ENCODE measurements at places on chromosomes 11 and 22.

GRCh38 chr22:17921871-17922821, 102.2 kb downstream of the MICAL3 start:
- peak; percentile 40 for DNase-seq

GRCh38 chr11:3381794-3382193, 2.8 kb upstream of the ZNF195 start:
- DNase-seq: no peak

DNA sequence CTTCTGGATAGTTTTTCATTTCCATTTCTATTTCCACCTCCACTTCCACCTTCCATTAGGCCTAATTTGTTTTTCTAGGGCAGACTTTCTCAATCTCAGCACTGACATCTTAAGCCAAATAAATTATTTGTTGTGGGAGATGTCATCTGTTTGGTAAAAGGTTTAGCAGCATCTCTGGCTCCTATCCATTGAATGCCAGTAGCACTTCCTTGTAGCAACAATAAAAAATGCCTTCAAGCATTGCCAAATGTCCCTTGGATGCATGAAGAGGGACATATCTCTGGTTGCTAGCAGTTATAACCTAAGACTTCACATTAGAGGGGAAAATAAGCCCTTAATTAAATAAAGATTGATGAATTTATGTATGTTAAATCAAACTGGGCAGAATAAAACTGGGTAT, 1.9 kb downstream of the OR52A5 start:
- DNase-seq: no peak

DNA sequence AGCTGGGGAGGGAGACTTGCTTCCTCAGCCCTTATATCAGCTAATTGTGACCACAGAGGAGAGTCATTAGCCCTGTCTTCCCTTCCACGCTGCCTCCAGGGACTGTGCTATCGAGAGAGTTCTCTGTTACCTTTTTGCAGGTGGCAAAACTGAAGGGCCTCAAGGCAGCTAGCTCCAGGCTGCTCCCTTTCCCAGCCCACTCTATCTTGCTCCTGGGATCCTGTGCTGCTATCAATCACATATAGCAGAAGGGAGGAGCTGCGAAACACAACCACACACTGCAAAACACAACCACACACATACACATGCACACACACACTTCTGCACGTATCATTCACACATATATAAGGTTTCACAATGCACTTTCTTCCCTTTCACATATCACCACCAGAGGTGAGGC, 205.3 kb upstream of the MTNR1B start:
- no peak for DNase-seq

GRCh38 chr11:46560300-46560991, 33.4 kb downstream of the AMBRA1 start:
- DNase-seq: no peak

DNA sequence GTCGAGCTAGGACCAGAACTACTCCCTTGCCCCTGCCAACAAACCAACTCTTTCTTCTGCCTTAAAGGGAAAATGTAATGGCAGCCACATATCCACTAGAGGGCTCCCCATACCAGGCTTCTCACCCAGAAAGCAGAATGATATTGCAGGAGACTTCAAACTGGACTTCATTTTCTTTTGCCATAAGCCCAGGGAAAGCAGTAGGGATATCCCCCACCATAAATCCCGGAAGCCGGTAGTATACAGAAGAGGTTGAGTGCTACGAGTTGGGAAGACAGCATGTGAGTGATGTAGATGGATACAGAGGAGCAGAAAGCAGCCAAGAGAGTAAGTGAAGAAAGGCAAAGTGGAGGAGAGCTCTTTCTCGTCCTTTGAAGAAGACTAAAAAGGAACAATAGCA, 12.1 kb downstream of the PLAAT5 start:
- peak; percentile 79 for DNase-seq

- DNase-seq: no peak
Measured at GRCh38 chr11:120306519-120307242, 18.4 kb upstream of the TLCD5 start.

GRCh38 chr11:123265951-123266350, 70.9 kb upstream of the CLMP start:
- DNase-seq: no peak

DNA sequence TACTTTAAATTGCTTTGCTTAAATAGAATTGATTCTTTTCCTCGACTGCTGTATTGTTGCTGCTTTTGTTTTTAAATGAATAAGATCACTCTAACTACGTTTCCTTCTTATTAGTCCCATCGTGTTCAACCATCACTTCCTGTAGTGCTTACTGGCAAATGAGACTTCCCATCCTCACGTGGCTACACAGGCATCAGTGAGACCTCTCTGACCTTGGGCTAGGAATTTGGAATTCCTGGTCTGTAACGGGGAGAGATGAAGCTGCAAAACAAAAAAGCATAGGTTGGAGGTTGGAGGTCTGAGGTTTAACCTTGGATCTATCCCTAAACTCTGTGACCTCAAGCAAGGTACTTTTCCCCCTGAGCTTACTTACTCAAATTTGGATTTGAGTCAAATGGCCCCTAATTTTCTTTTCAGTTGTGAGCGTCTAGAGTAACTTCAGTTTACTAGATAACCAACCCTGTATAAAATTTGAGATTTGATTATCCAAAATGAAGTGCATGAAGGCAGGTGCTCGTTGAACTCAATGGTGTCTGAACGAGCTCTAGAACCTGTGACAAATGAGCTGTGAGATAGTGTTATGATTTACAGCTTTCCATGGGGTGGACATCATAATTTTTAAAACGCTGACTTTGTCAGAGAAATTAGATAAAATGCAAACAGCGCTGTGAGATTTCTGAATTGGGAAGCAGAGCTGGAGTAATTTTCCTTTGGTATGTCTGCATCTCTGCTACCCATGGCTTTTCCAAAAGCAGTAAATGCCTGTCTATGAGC, 151.2 kb downstream of the DBX1 start:
- no peak for DNase-seq

GRCh38 chr11:36510594-36510942, 496 bp upstream of the TRAF6 start:
- DNase-seq: no peak

DNA sequence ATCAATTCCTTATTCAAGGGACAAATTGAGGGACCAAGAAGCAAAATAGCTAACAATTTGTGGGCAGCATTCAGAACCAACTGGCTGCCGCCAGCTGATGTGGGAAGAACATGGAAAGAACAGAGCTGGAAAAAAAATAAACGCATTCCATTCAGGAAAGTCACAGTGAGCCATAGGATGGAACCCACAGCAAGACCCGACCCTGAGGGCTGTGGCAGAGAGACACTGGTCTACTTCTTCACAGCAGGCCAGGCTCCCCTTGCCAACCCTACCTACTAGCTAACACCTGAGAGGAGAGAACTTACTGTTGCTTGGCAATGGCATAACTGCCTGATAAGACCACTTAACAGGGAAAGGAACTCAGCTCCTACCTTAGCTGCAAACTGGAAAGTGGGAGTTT, 123.5 kb upstream of the APOA1 start:
- no peak for DNase-seq

GRCh38 chr11:123521930-123522329, 91.9 kb downstream of the GRAMD1B start:
- DNase-seq: no peak

DNA sequence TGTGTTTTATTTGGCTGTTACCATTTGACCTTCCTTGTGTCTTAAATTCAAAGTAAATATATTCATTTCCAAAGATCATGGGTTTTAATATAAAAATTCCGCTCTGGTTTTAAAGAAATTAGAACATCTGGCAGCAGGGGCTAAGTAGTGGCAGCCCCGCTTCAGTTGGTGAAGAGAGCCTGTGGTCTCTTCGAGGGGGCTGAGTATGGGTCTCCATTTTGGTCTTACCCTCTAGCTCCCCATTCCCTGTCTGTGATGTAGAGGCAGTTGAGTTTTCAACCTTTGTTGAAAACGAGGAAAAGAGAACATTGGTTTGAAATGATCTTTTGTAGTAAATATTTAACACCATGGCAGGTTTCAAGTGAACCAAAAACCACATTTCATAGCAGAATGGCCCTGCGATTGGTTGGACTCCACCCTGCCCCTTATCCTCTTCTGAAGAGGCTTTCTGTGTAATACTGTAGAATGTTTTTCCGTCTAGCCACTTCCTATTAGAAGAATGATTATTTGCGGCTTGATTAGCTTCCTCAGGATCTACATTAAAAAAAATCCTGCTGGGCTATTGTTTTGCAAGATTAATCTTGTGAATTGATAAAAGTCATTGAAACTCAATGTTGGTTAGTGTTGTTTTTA, 17.7 kb downstream of the APLP2 start:
- no peak for DNase-seq

- no peak for DNase-seq
Measured at GRCh38 chr11:10925149-10925926, 67.5 kb upstream of the ZBED5 start.

DNA sequence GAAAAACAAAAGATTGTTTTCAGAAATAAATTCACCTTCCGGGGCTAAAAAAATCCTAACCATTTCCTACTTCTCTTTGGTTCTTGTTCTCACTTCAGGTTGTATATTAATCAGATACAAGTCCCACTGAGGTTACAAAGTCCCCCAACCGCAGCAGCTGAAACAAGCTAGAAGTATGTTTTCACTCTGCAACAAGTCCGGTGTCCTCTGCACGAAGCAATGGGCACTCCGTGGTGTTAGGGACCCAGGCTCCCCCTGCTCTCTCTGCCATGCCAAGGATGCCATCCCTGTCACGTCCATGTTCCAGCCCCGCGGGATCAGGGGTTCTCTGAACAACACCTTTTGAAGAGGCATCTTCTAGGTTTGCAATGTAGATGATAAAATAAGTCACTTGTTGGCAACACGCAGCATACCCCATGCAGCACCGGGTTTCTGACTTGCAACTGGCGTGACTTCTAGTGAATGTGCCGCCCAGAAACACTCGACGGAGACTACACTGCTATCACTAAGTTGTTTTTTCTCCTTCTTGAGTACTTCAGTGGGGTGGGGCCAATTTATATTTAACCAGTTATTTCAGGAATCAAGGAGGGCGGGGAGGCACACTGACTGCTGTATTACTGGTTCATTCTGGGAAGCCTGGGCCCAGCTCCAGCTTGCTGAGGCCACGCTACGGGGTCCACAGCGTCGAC, 25.4 kb upstream of the GSTP1 start:
- DNase-seq: no peak

DNA sequence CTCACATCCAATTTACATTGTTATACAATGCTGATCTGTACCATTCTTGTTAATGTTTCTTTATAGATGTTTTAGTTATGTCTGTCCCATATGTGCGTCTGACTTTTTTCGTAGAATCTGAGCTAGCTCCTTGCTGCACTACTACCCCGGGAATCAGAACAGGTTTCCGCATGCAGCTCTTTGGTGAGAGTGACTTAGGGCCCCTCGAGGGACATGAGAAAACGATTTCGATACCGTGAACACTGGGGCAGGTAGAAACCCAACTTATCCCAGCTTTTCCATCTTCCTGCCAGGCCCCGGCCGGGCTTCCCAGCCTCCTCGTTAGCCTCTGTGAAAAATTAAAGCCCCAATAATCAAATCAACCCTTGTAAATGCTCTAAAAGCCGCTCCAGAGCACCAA, 23.4 kb upstream of the PKNOX2 start:
- DNase-seq: no peak

DNA sequence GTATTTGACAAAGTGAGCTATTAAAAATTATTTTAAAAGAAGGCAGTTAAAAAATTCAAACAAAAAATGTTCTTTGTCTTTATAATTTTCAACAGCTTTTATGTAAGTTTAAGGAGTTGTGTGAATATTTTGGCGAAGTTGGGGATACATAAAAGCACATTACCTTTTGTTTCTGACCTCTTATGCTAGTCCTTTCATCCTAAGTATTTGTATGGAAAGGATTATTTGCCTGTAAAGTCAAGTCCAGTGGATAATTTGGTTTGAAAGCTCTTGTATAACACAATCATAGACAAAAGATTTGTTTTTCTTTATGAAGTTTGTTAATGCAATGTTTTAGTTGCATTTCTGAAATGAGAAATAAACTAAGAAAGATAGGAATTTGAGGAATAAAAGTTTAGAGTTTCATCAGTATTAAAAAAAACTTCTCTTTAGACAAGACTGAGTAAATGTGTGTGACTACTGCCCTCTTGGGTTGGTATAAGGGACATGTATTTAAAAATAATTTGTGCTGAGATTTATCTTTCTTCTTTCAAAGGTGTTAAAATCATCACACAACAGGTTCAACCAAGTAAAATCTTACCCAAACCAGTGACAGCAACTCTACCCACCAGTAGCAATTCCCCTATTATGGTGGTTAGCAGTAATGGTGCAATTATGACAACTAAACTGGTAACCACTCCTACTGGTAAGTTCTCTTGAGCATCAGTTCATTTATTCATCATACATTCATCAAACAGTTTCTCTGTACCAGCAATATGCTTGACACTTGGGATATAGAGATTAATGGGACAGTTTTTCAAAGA, 68.2 kb downstream of the EMSY start:
- DNase-seq: no peak

- DNase-seq: no peak
Measured at GRCh38 chr11:57700425-57700824, 11.6 kb downstream of the MED19 start.

DNA sequence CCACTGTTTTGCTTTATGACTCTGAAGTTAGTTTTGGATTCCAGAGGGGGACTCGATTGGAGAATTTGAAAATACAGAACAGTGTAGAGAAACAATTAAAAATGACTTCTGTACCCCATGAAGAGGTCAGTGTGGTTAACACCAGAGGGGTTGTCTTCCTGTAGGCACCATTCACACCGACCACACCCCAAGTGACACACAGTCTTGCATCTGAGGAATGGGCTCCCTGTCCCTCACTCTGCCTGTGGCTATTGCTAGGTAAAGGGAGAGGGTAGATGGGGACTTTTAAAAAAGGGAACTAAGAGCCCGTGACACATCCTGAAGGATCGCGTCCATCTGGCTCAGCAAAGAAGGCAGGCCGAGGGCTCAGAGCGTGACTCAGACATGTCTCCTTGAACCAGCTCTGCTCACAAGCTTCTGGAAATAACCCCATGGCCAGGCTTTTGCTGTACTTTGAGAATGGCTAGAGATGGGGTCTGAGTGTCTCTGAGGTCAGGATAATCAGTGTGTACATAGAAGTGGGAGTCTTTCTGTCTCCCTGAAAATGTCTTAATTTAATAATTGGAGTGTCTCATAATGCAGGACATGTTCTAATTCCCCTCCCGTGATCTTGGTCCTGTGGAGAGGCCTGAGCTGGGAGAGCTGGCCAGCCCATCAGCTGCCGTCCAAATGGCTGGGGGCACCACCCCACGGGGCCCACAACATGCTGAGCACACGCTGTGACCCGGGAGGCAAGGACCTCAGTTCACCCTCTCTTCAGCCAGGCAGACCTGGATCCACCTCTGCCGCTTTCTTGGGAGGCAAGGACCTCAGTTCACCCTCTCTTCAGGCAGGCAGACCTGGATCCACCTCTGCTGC, 39.3 kb downstream of the SGSM1 start:
- no peak for DNase-seq

GRCh38 chr11:70788248-70789022, 390.1 kb downstream of the CTTN start:
- no peak for DNase-seq

GRCh38 chr22:39655831-39656230, 85.3 kb downstream of the CACNA1I start:
- no peak for DNase-seq

DNA sequence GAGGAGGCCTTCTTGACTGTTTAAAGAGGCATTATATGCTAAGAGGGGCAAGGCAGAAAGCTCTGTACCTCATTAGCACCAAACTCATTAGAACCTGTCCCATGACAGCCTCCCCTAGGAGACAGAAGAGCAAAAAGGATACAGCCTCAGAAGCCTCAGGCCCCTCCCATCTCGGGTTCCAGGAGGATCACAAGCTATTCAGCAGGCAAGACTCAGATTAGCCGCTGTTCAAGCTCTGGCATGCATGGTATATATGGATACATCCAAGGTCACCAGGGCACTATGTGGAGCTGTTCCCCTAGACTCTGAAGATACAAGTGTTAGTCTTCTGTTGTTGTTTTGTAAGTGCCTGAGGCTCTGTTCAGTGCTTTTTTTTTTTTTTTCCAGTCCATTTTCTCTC, 32.1 kb downstream of the ATXN10 start:
- no peak for DNase-seq

All from head of caudate nucleus (tissue), 42 donors.